ENCODE measurements at places on chromosomes 2 and 18.

DNA sequence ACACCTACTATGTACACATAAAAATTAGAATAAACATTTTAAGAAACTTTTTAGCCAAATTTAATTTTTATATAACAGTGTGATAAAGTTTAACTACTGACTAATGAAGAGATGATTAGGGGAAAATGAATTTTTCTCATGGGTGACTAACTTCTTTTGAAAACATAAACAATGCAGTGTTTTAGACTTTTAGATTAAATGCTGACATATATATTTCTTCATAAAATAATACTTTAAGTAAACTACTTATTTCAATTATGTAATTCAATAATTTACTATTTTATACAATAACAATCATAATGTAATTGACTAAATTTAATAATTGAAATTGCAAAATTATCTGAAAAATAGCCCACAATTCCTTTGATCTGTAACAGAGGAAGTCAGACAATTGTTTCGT is 233.3 kb upstream of the PXDN start:
- DNase-seq = no peak

- no peak for DNase-seq
Observed at GRCh38 chr18:77248873-77249568, 627 bp upstream of the GALR1 start.

- DNase-seq = no peak
Observed at GRCh38 chr2:177753682-177754491, 318.7 kb downstream of the PDE11A start.

GRCh38 chr18:38241216-38241615 is 675.6 kb upstream of the CELF4 start:
- no peak for DNase-seq

GRCh38 chr2:208006337-208006736 is 19.0 kb downstream of the PLEKHM3 start:
- DNase-seq = no peak

- DNase-seq = no peak
Observed at GRCh38 chr18:23228102-23229061, 93.1 kb downstream of the CABLES1 start.

- no peak for DNase-seq
Observed at GRCh38 chr2:157572725-157573124, 55.9 kb downstream of the ACVR1C start.

- no peak for DNase-seq
Observed at GRCh38 chr2:100603948-100604633, 41.3 kb downstream of the PDCL3 start.

DNA sequence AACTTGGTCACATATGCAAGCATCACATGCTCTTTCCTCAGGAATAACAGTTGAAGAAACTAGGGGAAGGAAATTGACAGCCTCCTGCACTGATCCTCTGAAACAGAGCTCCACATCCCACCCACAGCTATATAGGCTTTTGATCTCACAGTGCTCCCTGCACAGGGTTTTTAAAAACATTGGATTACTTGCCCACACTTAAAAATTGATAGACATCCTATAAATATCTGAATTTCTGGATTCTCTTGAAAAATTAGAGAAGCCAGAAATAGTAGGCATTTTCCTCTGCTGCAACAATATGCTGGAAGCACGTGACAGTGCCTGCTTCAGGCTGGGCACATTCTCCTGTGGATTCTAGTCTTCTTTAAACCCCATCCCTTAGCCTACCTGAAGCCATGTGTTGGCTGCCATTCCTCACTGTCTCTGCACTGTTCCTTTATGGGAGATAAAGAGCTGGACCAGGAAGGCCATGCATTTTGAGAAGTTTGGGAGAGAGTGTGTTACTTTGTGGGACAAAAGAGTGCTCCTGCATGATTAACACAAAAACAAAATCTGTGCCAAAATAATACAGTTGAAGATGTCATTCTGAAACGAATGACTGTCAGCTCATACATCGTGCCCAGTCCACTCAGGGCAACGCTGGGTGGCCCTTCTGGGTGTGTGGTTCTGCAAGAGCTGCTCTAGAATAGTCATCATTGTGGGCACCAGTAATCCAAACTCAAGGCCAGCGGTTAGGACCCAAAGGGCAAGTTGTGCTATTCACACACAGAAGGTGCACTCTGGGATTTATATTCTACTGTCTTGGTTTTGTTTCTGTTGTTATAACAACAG is 59.8 kb downstream of the GYPC start:
- no peak for DNase-seq

GRCh38 chr2:121191191-121192170 is 93.5 kb downstream of the TFCP2L1 start:
- no peak for DNase-seq

GRCh38 chr18:31633392-31634330 is 42.0 kb downstream of the TTR start:
- no peak for DNase-seq

DNA sequence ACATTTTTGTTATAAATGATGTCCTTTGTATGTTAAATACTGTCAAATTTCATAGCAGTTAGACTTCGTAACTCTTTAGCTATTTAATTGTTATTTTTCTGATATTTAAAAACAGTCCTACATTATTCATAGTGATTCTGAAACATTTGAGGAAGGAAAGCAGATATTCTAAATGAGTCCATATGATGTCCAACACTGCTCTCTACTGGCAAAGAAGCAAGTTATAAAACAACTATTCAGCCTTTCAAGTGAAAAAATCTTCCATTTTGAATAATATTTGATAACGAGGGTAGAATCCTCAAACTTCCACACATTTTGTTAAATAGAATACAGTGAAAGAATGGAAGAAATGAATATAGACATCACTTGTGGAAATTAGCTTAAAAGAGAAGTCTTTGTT is 220.8 kb downstream of the GULP1 start:
- DNase-seq = no peak

DNA sequence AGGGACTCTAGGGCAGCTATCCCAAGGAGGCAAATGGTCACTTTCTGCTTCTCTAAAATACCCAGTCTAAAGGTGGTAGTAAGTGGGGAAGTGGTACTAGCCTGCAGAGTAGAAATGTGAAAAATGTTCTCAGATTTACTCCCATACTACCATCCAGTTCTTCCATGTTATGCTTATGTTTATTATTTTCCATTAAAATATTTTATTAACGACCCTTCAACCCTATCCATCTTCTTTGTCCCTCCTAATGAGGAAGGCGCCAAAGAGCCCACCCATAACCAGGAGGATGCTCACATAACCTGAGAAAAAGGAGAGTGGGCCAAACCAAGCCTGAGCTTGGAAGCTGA is 153.5 kb downstream of the ANTXR1 start:
- no peak for DNase-seq

DNA sequence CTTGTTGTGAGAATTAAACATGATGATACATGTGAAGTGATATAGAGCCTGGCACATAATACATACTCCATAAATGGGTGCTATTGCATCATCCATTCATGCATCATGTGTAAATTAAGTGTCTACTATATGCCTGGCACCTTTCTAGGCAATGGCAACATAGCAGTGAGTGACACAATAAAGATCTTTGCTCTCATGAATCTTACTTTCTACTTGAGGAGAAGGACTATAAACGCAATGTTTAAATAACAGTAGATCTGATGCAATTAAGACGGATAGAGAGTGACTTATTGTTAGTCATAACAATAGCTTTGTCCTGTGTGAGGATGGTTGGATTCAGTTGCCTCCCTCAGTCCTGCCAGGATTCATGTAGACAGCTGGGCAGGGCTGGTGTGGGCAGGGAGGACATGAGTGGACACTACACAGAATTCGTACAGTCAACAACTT is 88.4 kb upstream of the NPAS2 start:
- no peak for DNase-seq

- DNase-seq = no peak
Observed at GRCh38 chr2:152693033-152693432, 24.2 kb downstream of the PRPF40A start.

DNA sequence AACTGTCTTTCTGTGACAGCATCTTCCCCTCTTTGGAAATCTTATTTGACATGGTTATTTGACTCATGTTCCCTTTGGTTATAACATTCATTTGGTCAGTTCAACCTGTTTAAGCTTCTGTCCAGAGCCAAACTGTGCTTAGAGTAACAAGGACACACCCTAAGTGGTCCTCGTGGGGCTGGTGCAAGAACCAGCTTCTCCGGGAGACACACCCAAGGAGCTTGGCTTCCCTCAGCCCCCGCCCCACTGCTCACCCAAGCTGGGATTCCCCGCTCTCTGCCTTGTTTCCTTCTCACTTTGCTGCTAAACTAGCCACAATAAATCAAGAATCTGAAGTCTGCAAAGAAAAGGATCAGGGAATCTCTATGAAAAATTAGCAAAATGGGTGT is 1.4 kb downstream of the SCYGR3 start:
- no peak for DNase-seq

- DNase-seq = no peak
Observed at GRCh38 chr2:155178921-155179320, 480.4 kb downstream of the KCNJ3 start.

DNA sequence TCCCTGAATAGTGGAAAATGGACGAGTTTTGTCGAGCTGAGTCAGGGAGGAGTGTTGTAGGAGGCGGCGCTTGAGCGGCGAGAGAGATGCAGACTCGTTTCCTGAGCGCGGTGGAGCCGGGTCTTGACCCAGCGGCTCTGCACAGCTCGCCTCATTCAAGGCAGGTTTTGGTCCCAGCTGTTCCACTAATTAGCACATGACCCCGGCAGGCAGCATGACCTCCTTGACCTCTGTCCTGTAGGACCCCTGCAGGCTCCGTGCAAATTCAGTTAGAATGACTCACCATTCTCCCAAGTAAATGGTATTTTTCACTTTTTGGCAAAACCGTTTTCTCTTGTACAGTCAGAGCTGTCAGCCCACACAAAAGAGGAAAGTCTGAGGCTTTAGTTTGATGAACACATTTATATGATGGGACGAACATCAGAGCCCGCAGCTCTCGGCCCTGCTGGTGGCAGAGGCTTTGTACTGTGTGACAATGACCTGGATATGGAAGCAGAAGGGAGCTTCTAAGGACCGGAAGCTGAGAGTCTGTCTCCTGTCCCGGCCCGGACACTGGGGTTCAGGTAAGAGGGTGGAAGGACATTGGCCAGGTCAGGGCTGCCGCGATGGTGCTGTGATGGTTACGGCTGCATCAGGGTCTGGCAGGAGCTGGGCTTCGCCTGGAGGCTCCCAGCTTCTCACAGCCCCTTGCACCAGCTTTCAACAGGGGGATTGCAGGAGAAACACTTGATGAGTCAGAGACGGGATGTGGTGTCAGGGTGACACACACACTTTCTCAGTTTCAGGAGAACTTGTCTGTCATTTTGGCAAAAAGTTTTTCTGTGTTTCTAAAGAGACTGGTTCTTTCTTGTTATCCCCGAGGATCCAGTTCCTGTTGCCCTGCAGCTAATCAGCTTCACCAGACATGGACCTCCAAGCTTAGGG is 29.9 kb upstream of the ALKAL2 start:
- DNase-seq = no peak

- no peak for DNase-seq
Observed at GRCh38 chr2:44718431-44718830, 223.1 kb upstream of the SIX3 start.

- DNase-seq = no peak
Observed at GRCh38 chr18:78978349-78979055, 1.1 kb upstream of the SALL3 start.

- no peak for DNase-seq
Observed at GRCh38 chr18:76167845-76168621, 327.0 kb downstream of the ZNF516 start.

- no peak for DNase-seq
Observed at GRCh38 chr2:224851811-224852210, 135.6 kb upstream of the CCDC195 start.

DNA sequence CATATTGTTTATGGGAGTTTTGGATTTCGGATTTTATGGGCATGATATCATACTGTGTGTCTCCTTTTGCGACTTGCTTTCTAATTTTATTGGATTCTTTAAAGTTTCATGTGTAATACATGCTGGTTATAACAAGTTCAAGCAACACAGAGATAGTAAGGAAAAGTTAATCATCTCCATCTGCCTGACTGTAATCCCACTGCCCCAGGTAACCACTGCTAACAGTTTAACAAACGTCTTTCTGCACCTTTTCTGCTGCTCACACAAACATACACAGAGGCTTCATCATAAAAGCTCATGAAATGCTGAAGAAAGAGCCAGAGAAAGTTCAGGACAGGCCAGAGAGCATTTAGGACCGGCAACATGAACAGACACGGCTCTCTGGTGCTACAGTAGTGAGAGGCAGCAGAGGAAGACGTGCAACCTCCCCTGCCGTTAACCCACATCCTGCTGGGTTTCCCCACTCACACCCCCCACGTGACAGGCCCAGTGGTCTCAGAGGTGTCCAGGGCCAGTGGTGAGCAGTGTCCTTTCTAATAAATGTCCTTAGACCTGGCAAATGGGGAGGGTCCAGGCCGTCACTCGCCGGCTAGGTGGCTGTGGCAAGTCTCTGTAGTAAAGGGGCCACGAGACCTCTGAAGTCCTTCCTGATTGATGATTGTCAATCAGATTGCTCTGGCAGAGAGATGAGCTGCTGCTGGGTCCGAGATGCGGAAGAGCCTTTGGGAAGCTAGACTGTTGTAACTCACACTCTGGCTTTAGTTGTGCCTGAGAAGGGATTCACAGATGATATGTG is 43.0 kb upstream of the SLC1A4 start:
- DNase-seq = no peak

- no peak for DNase-seq
Observed at GRCh38 chr2:22027345-22028005, 903.7 kb downstream of the TDRD15 start.

DNA sequence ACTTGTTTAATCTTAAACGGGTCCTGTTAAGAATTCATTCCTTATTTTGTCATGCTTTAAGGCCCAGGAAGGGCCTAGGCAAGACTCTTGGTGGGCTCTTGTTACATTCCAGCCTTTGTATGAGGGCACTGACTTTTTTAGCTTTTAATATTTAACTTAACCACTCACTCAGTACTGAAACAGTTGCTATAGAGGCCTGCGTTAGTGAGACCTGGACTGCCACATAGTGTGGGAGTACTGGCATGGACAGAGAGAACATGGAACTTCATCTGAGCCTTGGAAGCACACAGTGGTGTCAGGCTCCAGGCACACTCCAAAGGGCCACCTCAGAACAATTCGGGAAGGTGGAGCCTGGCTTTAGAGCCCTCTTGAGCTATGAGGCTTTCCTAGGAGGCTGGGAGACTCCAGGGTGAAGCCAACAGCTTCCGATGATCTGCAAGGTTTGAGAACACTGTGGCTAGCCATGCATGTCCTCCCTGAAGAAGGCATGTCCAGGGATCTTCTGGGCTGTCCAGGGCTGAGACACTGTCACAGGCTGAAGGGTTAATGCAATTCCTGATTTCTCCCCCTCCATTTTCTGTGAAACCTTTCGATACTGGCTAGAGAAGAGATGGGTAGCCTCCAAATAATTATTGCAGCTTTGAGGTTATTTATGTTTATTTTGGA is 155.4 kb upstream of the ACAA2 start:
- DNase-seq = no peak
